ENCODE measurements at places on chromosomes 11 and 22.

GRCh38 chr22:29769723-29770321 is 2.7 kb downstream of the UQCR10 start:
- DNase-seq: no peak

DNA sequence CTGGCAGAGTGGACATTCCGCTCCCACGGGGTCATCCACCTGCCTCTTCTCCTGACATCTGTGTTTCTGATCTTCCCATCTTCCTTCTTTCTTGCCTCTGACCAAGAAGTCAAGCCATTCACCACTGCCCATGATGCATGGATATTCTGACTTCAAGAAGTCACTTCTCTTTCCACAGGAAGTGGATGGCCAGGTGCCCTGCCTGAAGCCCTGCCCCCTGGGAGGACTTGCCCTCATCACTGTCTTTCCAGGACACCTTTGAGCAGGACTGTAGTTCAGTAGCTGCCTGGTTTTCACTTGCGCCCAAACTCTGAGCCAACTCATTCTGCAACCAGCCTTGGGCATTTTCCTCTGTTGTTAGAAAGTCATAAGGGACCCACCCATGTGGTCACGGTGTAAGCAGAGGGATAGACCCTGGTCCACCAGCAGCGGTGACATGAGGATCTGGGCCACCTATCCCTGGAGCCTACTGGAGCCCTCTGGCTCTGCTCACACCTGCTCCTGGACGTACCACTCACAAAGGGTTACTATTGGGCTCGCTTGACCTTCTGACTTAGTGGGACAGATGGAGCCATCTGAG is 6.9 kb downstream of the CYTH4 start:
- no peak for DNase-seq

DNA sequence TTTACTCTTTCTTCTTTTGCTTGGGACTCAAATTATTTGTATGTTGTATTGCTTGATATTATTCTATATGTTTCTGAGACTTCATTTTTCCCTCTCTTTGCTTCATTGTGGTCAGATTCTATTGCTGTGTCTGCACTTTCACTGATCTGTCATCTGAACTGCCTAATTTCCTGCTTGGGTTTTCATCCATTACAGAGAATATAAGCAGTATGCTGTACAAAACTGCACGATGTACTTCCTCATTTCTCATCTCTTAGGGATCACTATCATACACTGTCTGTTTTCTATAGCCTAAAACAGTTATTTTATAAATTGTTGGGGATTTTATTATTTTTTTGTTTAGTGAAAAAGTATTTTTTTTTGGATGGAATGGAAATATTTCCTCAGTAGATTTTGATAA is 736.7 kb upstream of the ANO5 start:
- DNase-seq: no peak

GRCh38 chr22:23181721-23182308 is 1.5 kb downstream of the BCR start:
- no peak for DNase-seq

DNA sequence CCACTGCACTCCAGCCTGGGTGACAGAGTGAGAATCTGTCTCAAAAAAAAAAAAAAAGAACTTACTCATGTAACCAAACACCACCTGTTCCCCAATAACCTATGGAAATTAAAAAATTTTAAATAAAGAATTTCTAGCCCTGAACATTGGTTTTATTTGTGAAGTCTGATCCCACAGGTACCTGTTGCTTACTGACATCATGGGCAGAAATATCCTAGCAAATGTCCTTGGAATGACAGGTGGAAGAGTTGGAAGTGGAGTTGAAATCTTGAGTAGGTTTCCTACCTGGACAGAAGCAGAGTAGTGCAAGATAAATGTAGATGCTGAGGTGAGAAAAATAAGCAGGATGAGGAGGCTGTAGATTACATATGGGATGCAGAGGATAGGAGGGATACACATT is 17.2 kb downstream of the CD3D start:
- no peak for DNase-seq

DNA sequence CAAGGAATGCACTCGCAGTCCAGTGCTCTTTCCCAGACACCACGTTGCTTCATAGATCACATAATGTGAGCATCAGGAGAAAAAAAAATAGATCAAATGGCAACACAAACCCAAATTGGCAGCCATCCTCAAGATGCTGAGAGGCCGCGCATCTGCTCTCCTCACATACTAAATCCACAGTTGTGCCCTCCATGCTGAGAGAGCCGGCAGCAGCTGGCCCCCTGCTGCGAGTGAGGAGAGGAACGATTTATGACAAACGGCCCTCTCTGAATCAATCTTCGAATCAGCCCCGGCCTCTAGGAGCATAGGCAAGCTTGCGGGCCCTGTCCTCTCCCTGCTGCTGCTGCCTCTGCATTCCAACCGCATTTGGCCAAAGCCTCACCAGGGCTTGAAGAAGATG is 159.9 kb upstream of the TENM4 start:
- no peak for DNase-seq

GRCh38 chr11:74676596-74676995 is 54.6 kb downstream of the CHRDL2 start:
- DNase-seq: no peak
